ENCODE measurements at places on chromosomes 12 and 14.
A peak's percentile ranks its signal among the peaks of the same experiment; 100 is the strongest.

- no peak overlapping the region for H3K4me3 ChIP-seq
- no peaks in the 10 kb centered on the region for H3K4me1 ChIP-seq
- no peaks in the 10 kb centered on the region for H3K36me3 ChIP-seq
- DNase-seq = no peak
- H3K27me3 ChIP-seq = no peaks in the 10 kb centered on the region
These were observed 941.5 kb upstream of the MDGA2 start for GRCh38 chr14:48616931-48617330.

DNA sequence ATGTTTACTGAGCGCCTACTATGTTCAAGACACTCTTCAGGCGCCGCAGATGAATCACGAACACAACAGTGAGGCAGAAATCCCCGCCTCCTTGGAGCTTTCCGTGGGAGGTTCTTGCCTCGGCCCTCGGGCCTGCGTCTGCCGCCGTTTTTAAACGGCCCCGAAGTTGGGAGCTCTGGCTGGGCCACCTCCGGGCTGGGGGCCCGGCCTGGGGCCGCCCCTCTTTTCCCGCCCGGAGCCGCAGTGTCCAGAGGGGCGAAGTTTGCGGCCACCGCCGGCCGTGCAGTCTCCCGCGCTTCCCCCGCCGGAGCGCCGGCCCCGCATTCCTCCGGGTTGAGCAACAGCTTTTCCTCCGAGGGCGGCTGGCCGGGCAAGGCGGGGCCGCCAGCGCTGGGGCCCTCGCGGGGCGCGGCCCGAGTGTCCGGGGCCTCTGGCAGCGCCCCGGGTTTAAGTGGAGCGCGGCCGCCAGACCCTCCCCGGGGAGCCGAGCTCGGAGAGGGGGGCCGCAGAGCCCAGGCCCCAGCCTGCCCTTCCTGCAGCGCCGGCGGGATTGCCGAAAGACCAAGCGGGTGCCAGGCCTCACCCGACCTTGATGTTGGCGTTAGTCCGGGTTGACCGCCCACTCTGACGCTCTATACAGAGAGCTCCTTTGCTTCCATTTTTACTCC is 18.7 kb upstream of the CTDSP2 start:
- H3K27ac ChIP-seq = no peak overlapping the region
- H3K36me3 ChIP-seq = no peaks in the 10 kb centered on the region
- H3K4me1 ChIP-seq = peaks cover 7% of the 10 kb centered on the region

DNA sequence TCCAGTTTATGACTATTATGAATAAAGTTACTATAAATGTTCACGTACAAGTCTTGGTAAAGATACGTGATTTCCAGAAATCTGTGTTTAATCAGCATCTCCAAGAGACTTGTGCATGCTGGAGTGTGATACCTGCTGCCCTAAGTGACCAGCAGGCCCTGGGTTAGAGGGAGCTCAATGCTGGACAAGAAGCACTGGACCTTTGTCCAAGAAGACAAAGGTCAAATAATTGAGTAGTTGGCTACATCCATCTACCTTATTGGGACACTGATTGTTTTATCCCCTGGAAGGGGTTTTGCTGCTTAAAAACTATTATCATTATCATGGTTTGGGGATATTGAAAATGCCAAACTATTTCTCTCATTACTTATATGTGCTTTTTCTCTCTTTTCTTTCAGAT is 37.0 kb upstream of the CHST11 start:
- H3K4me3 ChIP-seq = no peak overlapping the region
- H3K27ac ChIP-seq = no peak overlapping the region
- peaks cover 17% of the 10 kb centered on the region for H3K4me1 ChIP-seq
- no peak for DNase-seq
- no peaks in the 10 kb centered on the region for H3K27me3 ChIP-seq
- no peaks in the 10 kb centered on the region for H3K36me3 ChIP-seq

DNA sequence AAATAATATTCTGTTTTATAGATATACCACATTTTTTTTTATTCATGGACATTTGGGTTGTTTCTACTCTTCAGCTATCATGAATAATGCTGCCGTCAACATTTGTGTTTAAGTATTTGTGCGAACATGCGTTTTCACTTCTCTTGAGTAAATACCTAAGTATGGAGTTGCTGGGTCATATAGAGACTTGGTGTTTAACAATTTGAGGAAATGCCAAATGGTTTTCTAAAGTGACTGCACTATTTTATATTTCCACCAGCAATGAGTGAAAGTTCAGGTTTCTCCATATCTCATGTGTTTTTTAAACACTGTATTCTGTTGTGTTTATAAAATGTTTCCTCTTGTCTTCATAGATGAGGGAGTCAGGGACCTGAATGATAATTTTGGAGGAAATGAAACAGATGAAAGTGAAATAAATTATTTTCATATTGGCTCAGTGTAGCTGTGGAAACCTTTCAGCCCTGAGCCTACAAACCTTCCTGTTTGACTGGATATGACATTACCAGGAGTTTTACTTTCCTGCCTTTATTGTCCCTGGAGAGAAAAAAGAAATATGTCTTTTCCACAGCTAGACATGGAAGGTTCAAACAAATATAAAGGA is 26.3 kb downstream of the DAAM1 start:
- H3K4me3 ChIP-seq = no peak overlapping the region
- no peaks in the 10 kb centered on the region for H3K36me3 ChIP-seq
- H3K27ac ChIP-seq = no peak overlapping the region

DNA sequence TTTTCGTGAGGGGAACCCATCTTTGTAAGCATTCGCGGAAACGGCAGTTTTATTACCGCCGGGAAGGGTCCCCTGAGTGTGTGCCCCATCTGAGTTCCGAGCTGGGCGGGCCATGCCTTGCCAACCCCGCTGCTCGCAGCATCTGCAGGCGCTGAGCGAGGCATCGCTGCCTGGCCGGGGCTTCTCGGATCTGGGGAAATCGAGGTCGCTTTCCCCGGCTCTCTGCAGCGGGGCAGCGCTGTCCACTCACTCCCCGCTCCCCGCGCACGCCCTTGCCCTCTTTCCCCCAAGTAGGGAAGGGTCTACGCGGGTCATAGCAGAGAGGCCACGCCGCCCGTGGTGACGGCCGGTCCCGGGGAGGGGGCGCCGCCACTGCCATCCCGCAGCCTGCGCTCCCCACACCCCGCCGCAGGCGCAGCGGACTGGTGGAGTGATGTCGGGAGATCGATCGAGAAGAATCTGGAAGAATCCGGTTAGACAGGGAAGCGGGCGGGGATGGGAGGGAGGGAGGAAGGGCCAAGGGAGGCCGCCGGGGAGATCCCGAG is 507 bp upstream of the FKBP4 start:
- H3K4me1 ChIP-seq = peaks cover 15% of the 10 kb centered on the region
- peak; percentile 14 for DNase-seq
- H3K4me3 ChIP-seq = peak overlapping the region; percentile 71
- H3K27ac ChIP-seq = no peak overlapping the region
- peaks cover 20% of the 10 kb centered on the region for H3K27me3 ChIP-seq
- H3K36me3 ChIP-seq = peaks cover 25% of the 10 kb centered on the region

GRCh38 chr14:95516554-95517181 is at the start of gene SYNE3:
Gene SYNE3 (minus strand): TSS chr14:95516650. CDS start chr14:95475821, 40,829 bp downstream.
- no peaks in the 10 kb centered on the region for H3K27me3 ChIP-seq
- H3K4me3 ChIP-seq = peak within 1 kb of the TSS; percentile 95
- peaks cover 54% of the 10 kb centered on the region for H3K4me1 ChIP-seq
- peak within 1 kb of the TSS; percentile 98 for H3K27ac ChIP-seq

DNA sequence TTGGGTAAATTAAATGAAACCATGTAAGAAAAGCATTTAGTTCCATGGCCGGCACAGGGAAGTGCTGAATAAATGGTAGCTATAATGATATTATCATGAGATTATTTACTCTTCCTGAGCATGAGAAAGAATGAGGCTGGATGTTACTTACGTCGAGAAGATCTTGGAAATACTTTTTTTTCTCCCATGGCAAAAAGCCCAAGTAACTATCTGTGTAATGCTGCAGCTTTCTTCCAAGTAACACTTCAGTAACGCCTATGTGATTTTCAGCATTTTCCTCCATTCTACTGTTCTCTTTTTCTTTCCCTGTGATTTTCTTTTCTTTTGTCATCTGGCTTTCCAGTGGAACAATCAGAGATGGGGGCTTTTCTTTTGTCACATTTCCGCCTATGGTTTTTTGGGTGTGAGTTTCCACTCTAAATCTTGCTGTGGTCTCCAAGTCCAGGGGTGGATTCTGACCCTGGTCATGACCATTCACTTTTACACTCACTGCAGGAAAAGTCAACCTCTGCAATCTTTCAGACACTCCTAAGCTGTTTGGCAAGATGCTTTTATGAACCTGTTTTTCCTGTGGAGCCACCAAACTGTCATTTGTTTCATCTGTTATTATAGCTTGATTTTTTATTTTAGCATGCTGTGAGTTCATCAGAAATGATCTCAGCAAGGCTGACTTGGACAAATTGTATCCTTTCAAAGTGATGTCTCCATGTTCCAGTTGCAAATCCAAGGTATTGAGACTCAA is 25.0 kb upstream of the SYCP3 start:
- H3K4me3 ChIP-seq = no peak overlapping the region
- DNase-seq = no peak
- H3K27ac ChIP-seq = no peak overlapping the region
- no peaks in the 10 kb centered on the region for H3K27me3 ChIP-seq

- peaks cover 79% of the 10 kb centered on the region for H3K36me3 ChIP-seq
- no peaks in the 10 kb centered on the region for H3K27me3 ChIP-seq
- peaks cover 64% of the 10 kb centered on the region for H3K4me1 ChIP-seq
- peak overlapping the region; percentile 83 for H3K27ac ChIP-seq
- H3K4me3 ChIP-seq = peak overlapping the region; percentile 99
These were observed 5.0 kb downstream of the HNRNPC start for GRCh38 chr14:21264025-21264801.

- DNase-seq = no peak
- H3K4me1 ChIP-seq = peaks cover 8% of the 10 kb centered on the region
- H3K27me3 ChIP-seq = peaks cover 73% of the 10 kb centered on the region
- H3K4me3 ChIP-seq = no peak overlapping the region
These were observed 3.2 kb downstream of the MSI1 start for GRCh38 chr12:120365675-120366340.

- H3K27me3 ChIP-seq = no peaks in the 10 kb centered on the region
- no peaks in the 10 kb centered on the region for H3K4me1 ChIP-seq
- no peak overlapping the region for H3K4me3 ChIP-seq
- H3K27ac ChIP-seq = no peak overlapping the region
- no peak for DNase-seq
These were observed 156.6 kb downstream of the CALM1 start for GRCh38 chr14:90553298-90553920.

DNA sequence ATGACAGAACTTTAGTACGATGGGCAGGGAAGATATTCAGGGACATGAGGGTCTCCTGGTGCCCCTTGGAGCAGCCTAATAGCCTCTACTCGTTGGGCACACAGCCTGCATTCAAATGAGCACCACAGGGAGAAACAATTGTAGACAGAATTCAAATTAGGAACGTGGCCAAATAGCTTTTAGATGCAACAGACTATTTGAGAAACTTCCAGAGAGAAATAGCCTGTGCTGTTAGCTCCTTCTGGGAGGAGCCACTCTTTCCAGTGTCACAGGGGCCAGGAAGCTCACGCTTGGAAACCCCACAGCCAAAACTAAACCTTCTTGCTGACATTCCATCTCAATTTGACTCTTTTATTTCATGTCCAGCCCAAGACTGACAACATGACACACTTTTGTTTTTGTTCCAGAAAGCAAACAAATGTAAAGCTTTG is 114.5 kb downstream of the RPAP3 start:
- H3K27ac ChIP-seq = no peak overlapping the region
- H3K27me3 ChIP-seq = no peaks in the 10 kb centered on the region
- no peak for DNase-seq
- H3K4me3 ChIP-seq = no peak overlapping the region
- H3K4me1 ChIP-seq = no peaks in the 10 kb centered on the region
- H3K36me3 ChIP-seq = no peaks in the 10 kb centered on the region

GRCh38 chr12:124466216-124467128 is 100.9 kb downstream of the NCOR2 start:
- peaks cover 61% of the 10 kb centered on the region for H3K36me3 ChIP-seq
- peaks cover 30% of the 10 kb centered on the region for H3K4me1 ChIP-seq
- DNase-seq = peak; percentile 87

- no peaks in the 10 kb centered on the region for H3K27me3 ChIP-seq
- H3K27ac ChIP-seq = peak overlapping the region; percentile 80
These were observed 413.2 kb downstream of the DPF3 start for GRCh38 chr14:72480464-72481243.

- no peak for DNase-seq
- H3K27ac ChIP-seq = no peak overlapping the region
- H3K4me1 ChIP-seq = no peaks in the 10 kb centered on the region
- no peaks in the 10 kb centered on the region for H3K36me3 ChIP-seq
- H3K4me3 ChIP-seq = no peak overlapping the region
These were observed 714.2 kb downstream of the SLC6A15 start for GRCh38 chr12:84198294-84198946.

- no peaks in the 10 kb centered on the region for H3K27me3 ChIP-seq
- H3K4me3 ChIP-seq = no peak overlapping the region
- no peak overlapping the region for H3K27ac ChIP-seq
- no peaks in the 10 kb centered on the region for H3K36me3 ChIP-seq
These were observed 29.1 kb downstream of the NGB start for GRCh38 chr14:77241955-77242354.

GRCh38 chr14:39268393-39268792 is 34.7 kb downstream of the MIA2 start:
- peaks cover 24% of the 10 kb centered on the region for H3K36me3 ChIP-seq
- H3K4me3 ChIP-seq = peak overlapping the region; percentile 81
- no peaks in the 10 kb centered on the region for H3K27me3 ChIP-seq
- H3K27ac ChIP-seq = peak overlapping the region; percentile 74

DNA sequence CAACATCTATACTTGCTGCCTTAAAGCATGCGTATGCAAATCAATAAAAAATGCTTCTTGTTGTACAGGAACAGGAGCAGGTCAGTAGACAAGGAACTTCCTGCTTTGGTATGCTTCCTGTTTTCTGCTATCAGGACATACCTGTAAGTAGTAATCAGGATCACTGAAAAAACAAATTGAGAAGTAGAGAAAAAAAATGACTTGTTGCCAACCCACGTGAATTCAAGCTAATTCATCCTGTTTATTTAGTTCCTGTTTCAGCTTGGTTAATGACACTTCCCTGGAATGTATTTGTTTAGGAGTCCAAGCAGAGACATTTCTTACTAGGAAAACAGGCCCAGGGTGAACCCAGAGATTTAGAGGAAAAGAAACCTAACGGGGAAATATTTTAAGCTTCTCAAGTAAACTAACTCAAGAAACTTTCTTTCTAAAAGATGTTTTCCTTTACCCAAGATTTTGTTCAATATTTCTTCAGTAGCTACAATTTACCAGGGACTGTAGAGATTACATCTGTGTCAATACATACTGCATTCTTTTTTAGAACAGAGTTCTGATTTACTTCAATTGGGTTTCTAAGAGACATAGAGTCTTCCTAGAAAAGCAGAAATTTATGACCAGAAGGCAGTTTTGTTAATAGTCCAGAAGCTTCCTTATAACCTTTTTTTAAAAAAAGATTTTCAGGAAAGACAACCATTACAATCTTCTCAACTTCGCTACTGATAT is 124.2 kb downstream of the PAWR start:
- no peak overlapping the region for H3K27ac ChIP-seq
- no peaks in the 10 kb centered on the region for H3K27me3 ChIP-seq
- H3K4me1 ChIP-seq = no peaks in the 10 kb centered on the region
- H3K4me3 ChIP-seq = no peak overlapping the region

GRCh38 chr14:61927060-61927459 is 164.8 kb downstream of the SNAPC1 start:
- no peak for DNase-seq
- peaks cover 33% of the 10 kb centered on the region for H3K27me3 ChIP-seq
- no peaks in the 10 kb centered on the region for H3K36me3 ChIP-seq
- H3K4me1 ChIP-seq = no peaks in the 10 kb centered on the region
- no peak overlapping the region for H3K27ac ChIP-seq
